ENCODE measurements at places on chromosomes 1 and 21.

- no peak for DNase-seq
Measured at GRCh38 chr1:115348636-115349035, 10.6 kb upstream of the NGF start.

DNA sequence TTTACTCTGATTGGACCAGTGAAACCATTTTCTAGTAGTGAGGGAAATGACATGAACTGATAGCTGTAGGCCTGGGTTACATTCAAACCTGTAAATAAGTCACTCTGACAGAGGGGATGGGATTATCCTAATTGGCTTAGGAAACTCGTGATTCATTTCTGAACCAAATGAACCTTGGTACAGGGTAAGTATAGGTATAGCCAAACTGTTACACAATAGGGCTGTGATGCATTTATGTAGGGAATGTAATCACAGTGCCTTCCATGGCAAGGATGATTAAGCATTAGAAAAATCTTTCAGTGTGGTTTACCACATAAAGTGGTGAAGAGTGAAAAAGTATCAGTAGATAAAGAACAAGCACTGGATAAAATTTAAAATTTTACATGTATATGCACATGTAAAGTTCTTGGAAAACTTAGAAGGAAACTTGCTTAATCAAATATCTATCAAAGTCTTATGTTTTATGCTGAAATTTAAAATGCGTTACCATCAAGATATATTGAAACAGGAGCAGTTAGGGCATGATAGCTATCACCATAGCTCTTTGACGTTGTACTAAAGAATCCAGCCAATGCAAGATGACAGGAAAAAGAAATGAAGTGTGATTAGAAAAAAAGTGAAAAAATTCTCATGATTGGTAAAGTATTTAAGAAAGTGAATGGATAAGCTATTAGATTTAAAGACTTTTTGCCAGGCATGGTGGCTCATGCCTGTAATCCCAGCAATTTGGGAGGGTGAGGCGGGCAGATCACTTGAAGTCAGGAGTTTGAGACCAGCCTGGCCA is 63.0 kb downstream of the RABGAP1L start:
- DNase-seq: no peak

GRCh38 chr1:156600733-156601121 is 552 bp downstream of the GPATCH4 start:
- no peak for DNase-seq

DNA sequence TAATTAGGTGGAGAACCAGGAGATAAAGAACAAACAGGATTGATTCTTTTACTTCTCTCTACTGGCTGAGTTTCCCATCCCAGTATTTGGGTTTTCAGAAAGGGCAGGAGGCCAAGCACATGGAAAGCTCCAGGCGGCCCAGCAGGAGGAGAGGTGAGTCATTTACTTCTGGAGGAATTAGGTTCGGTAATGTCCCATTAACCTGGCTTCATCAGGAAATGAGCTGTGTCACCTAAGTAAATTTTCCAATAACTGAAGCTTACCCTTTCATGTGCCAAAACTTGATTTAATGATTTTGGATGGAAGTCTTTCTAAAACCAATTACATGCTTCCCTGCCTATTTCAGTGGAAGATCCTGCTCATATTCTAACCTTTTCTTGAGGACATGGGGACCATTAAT is 257.6 kb upstream of the USP24 start:
- no peak for DNase-seq

DNA sequence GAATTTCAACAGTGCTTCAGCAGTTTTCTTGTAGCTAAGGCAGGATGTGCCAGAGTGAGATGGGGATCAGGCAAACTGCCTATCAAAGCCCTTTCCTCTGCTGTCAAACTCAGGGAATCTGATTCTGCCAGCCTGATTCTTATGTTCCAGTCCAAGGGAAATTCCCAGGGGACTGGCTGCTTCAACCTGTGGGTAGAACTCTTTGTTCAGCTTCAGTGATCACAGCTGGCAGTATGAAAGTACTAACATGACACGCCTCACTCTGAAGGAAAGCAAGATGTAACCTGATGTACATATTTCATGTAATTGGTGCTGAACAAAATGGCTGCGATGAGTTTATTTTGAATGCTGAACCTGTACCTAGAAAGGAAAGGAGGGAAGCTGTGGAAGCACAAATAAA is 40.1 kb upstream of the SLC5A9 start:
- DNase-seq: no peak

GRCh38 chr1:222034790-222035189 is 292.9 kb upstream of the DUSP10 start:
- DNase-seq: no peak

GRCh38 chr1:165631342-165632151 is 513 bp downstream of the MGST3 start:
- DNase-seq: no peak

DNA sequence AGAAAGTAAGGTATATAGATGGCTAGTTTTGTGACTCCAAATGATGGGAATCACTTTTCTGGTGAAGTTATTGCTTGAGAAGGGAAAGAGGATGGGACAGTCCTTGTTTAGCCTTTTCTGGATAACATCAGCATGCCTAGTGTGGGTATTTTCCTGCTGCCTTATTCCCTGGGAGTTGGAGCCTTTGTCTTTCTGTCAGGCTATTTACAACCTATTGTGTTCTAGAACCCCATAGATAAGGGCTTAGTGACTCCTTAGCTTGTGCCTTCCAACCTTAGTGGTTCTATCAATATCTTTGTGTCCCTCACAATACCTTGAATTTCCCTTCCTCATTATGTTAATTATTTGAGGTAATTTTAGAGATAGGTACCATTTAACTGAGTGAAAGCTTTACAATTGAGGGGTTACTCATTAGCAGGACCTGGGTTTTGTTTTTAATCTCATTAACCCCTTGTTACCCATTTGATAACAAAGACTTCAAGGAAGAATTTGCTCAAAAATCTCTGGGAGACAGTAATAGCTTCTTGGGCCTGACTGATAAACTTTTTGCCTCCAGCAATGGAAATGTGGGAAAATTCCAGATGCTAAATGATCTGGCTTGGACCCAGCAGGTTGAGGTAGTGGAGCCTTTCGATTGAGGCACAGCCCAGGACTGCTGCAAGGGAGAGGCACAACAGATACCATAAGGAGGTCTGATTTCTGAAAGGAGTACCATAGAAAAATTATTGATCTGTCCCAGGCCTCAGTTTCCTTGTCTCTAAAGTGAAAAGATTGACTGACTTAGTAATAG is 49.0 kb downstream of the CACHD1 start:
- DNase-seq: no peak

DNA sequence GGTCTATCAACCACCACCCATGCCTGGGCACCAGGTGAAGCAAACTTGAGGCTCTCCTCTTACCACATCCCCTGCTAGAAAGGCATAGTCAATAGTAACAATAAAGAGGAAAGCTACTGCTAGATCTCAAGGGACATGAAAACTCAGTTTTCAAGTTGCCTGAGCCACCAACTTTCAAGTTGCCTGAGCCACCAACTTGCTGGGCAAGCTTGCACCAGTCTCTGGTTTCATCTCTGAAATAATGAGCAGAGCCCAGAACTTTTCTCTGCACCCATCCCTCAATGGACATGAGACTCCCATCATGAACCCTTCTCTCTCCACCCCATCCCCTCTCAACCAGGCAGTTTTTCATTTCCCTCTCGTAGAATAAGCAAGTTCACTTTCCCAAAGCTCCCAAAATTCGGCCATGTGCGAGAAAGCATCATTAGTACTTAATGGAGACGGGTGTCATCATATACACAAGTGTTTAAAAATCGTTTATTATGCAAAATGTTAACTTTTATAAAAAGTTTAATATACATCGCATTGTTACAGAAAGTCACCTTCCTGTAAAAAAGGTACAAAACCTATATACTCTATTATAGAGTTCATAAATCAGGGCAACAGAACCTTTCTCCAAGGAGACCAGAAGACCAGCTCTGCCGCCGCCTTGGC is 1.7 kb downstream of the ID3 start:
- DNase-seq: no peak

DNA sequence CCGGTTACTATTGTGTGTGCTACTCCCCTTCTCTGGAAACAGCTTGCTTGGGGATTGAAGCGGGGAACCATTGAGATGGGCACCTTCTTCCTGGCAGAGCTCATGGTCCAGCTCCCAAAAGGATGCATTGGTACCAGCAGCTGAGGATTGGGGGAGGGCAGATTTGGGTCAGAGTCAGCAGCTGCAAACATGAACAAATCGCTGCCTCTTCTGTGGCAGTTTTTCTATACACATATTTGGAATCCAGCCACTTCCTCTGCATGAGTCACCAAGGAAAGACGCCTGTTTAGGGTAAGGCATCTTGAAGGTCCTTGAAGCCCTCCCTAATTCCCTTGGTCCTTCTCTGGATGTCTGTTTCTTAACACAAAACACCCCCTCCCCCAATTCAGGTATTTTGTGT is 104.7 kb downstream of the DAB1 start:
- no peak for DNase-seq

DNA sequence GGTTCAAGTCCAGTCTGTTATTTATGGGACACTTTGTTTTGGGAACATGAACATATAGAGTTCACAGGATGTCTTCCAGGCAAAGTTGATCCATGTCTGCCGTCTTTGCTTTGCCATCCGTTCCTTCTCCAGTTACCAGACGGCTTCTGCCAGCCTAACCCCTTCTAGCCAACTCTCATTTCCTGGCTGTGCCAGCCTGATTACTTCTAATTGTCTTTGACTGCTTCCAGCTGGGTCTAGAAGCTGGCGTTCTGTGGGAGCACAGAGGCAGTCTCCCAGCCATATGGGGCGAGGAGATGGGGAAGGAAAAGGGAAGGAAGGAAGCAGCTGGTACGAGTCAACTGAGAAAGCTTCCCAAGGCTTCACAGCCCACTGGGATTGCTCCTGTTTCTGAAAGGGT is 3.1 kb upstream of the HUNK start:
- DNase-seq: no peak

GRCh38 chr21:44482581-44483287 is 27.4 kb downstream of the LRRC3 start:
- no peak for DNase-seq

DNA sequence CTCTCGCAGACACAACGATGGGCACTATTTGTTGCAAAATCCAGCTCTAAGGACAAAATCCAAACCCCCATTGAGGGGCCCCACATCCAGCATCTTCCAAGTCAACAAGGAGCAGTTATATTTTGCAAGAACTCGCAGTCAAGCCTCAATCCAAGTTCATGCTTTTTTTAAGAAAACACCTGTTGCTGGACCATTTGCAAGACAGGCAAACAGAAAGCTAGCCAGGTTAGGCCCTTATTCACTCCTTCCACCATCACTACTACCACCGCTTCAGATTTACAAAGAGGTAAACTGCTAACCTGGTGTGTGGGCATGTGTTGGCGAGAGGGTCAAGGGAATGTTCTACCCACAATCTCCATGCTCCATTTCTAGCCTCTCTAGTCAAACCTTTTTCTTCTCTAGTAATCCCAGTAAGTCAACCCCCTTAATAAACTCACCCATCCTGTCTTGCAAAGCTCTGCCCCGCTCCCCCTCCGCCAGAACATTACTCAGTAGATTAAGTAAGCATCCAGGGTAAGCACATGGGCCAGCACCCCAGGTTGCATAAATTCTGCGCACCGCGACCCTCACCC is 703 bp downstream of the ERI3 start:
- DNase-seq: no peak

Measured in stimulated activated CD4-positive, alpha-beta T cell treated with anti-CD3 and anti-CD28 coated beads, TNF-alpha, amount 100 ng/mL, for 1 hour (primary cell).